Hepatic stellate cell (primary cell): ENCODE measurements at places on chromosomes 3 and 15.

GRCh38 chr3:33372218-33373081, 67.8 kb downstream of the UBP1 start:
- DNase-seq, result peak; percentile 48

- DNase-seq, result no peak
These were observed 6.0 kb downstream of the POLG start for GRCh38 chr15:89328398-89329254.

DNA sequence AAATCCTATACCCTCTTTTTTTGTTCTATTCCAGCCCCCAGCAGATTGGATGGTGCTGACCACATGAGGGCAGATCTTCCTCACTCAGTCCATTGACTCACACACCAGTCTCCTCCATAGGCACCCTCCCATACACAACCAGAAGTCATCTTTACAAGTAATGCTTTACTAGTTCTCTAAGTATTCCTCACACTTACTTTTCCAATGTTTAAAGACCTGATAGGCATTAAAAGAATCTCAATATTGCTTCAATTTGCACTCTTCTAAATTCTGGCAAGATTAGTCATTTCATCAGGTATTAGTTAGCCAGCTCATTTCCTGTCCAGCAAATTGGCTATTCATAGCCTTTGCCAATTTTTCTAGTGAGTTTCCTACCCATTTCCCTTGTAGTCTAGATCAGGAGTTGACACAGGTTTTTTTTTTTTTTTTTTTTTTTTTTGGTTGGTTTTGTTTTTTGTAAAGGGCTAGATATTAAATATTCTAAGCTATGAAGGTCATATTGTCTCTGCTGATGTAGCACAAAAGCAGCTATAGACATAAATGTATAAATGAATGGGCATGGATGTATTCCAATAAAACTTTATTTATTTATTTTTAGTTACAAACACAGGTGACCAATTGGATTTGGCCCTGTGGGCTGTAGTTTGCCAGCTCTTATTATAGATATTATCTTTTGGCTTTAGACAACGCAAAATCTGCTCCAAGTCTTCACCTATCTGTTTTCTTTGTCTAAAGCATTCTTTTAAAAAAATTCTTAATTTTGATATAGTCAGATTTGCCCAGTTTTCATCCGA, 76.1 kb downstream of the ABHD5 start:
- DNase-seq, result no peak

DNA sequence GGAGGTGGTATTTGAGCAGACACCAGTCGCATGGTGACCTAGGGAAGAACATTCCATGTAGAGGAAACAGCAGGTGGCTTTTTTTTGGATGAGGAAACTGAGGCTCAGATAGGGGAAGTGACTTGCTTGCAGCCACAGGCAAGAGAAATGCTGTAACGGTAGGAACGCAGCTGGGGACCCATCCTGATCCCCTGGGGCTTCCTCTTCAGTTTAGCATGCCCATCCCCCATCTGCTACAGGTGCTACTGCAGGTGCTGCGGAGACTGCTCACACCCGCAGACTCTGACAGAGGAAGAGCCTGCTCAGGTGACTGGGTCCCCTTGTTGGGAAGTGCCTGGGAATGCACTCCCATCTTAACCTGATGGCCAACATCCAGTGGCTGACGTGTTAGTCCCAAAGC, 55.4 kb upstream of the SEC13 start:
- DNase-seq, result no peak

- DNase-seq, result no peak
These were observed 40.2 kb downstream of the ROBO2 start for GRCh38 chr3:77079988-77080610.

- no peak for DNase-seq
These were observed 146.1 kb upstream of the CTNNB1 start for GRCh38 chr3:41053220-41053619.
